ENCODE measurements at places on chromosomes 4 and X.

DNA sequence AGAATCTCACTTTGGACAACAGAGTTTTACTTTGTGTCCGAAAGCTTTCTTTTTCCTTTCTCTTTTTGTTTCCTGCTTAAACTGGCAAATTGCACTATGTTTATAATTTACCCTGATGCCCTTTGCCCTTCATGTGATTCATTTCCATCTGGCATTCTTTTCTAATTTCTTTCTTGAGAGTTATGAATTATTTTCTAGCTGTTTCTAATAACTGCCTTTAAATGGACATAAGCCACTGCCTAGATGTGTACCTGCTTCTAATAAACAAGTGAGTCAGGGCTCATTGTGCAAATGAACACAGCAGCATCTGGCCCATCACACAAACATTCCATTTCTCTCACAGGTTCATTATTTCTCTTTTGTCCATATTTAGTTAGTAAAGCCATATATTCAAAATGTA lies 242.3 kb upstream of the GPRIN3 start:
- DNase-seq: no peak

- no peak for DNase-seq
These were observed 36.6 kb downstream of the MAP7D3 start for GRCh38 chrX:136214551-136214950.

DNA sequence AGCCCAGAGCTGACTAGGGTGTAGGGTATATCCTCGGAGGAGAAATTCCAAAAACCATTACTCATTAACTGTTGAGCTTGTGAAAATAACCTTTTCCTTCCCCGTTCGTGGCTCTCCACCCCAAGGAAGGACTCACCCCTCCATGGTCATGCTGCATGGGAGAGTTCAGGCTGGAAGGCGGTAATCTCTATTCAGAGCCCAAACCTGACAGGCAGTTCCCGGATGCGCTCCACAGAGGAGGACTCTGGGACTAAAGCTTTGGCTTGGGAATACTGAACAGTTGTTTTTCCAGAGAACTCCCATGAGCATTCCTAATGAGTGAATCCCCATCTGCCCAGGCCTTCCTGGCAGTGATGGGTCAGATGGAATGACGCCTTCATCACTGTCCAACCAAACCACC lies 125.4 kb downstream of the BCOR start:
- DNase-seq: no peak

DNA sequence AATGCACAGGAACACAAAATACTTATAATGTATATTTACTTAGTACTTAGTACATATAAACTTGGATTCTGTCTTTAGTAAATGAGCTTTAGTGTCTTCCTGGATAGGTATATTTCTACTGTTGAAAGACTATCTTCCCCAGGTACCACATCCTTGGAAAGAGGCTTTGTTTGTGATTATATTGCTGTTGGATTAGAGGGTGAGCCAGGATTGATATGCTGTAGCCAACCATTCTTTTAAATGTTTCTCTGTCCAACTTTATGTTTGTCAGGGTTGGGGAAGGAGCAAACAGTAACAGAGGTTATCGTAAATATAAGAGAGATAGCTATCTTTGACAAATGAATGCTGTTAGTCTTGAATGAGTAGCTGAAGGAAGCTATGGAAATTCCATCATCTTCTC lies 213.2 kb downstream of the SPRY1 start:
- DNase-seq: no peak

DNA sequence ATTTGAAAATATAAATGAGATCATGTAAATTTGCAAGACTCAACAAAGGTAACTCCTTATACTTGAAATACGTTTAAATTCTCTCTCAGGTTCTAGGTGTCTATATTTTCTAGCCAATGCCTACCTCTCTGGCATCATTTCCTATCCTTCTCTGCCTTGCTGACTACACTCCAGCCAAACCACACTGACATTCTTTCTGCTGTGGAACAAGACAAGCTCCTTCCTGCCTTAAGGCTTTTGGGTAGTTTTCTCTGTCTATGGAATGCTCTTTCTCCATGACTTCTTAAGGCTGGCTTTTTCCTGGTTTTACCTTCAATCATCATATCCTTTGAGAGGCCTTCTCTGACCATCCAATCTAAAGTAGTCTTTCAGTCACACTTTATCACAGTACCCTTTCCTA lies 201.0 kb downstream of the SPRY1 start:
- DNase-seq: no peak

DNA sequence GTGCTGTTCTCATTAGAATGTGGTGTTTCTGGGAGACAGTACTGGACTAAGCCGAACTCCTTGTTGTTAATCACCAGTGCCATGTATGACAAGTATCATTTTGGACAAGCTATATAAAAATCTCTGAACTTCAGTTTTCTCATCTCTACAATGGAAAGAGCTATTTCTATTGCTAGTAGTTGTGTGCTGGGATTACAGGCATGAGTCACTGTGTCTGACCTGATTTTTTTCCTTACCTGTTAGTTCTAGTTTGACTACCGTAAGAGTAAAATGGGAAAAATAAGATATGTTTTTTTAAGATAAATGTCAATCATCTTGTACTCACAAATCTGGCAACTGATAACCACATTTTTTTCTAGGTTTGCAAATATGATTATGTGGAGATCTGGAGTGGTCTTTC lies 192.3 kb downstream of the TLL1 start:
- DNase-seq: no peak

- DNase-seq: no peak
These were observed 214.6 kb downstream of the PTTG2 start for GRCh38 chr4:38174801-38175200.

- DNase-seq: no peak
These were observed 3.6 kb upstream of the AFP start for GRCh38 chr4:73432169-73433000.

DNA sequence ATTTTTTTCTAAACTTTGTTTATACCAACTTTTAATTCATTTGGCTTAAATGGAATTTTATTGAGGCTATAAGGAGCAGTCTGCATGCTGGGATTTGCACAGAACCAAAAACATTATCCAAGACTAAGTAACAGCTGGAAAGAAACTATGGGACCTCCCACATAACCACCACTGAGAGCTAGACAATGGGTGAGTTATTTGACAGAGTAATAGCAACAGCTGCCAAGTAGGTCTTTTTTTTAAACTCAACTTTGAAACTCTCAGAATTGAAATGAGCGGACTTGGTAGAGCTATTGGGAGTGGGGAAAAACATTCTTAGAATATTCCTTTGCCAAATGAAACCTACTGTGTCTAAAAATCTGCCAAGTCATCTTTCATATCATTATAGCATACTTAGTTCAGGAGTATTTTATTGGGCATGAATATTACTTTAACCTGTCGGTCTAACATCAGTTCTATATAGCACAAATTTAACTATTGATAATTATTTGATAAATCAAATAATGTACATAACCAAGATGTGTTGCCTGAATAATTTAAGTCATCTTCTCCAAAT lies 1428.0 kb downstream of the PCDH7 start:
- no peak for DNase-seq

GRCh38 chr4:94834501-94834900 lies 76.7 kb downstream of the BMPR1B start:
- no peak for DNase-seq

DNA sequence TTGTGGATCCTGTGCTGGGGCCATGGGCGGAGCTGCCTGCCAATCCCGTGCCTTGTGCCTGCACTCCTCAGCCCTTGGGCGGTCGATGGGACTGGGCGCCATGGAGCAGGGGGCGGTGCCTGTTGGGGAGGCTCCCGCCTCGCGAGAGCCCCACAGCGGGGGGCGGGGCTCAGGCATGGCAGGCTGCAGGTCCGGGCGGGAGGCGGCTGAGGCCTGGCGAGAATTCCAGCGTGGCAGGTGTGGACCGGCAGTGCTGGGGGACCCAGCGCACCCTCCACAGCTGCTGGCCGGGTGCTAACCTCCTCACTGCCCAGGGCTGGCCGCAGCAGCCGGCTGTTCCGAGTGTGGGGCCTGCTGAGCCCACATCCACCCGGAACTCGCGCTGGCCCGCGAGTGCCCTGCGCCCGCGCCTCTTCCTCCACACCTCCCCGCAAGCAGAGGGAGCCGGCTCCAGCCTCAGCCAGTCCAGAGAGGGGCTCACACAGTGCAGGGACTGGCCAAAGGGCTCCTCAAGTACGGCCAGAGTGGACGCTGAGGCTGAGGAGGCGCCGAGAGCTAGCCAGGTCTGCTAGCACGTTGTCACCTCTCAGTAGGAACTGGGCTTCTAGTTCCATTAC lies 85.9 kb downstream of the GBA3 start:
- DNase-seq: no peak

- DNase-seq: no peak
These were observed 556.8 kb upstream of the LCORL start for GRCh38 chr4:18578307-18578706.

GRCh38 chr4:34733185-34733941 lies 1511.0 kb downstream of the ARAP2 start:
- no peak for DNase-seq

- no peak for DNase-seq
These were observed 129.6 kb upstream of the TBL1X start for GRCh38 chrX:9335251-9335650.

DNA sequence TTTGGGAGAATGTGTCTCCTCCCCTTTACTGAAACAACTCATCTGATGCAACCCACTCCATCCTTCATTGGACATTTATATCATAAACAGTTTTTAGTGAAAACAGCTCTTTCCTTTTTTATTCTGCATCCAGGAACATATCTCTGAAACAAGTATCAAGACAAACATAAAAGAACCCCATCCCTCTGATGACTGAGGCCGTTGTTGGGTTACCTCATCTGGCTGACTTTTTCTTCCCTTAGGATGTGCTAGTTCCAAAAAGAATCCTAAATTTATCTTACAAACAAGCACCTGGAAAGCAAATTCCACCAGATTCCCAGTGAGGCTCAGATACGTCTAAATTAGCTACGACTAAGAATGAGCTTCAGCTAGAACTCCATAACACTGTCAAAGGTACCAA lies 483.7 kb upstream of the INTU start:
- no peak for DNase-seq

- no peak for DNase-seq
These were observed 14.8 kb upstream of the CXCR3 start for GRCh38 chrX:71632923-71633657.

DNA sequence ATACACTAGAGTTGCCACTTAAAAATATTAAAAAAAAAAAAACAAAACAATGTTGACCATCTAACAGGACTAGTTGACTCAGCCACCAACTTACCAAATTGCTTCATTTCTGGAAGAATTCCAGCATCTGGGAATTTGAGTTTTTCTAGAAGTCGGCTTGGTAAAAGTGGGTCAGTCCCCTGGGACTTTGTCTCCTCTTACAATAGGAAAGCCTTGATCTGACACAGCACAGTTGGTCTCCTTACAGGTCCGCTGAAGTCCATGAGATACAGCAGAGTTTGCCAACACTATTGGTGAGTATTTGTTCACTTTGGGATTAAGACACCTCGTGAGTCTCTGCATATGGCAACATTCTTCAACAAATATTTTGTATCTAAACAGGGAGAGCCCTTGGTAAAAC lies 18.2 kb upstream of the DDIT4L start:
- no peak for DNase-seq

DNA sequence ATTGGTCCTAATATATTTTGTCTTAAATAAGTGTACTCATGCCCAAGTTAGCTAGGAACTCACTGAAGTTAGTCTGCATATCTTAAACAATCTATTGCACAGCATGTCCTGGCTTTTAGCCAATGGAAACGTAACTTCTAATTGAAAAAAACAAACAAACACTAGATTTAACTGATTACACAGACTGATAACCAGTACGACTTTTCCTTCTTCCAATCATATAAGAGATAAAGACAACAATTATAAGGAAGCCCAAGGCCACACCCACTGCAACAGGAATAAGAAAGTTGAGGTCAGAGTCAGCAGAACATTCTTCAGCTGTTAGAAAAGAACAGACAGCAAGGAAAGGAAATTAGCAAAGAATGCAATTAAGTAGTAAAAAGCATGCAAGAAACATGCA lies 40.8 kb downstream of the LAMP2 start:
- no peak for DNase-seq

GRCh38 chr4:15964159-15964558 lies 1.2 kb upstream of the FGFBP2 start:
- DNase-seq: no peak

GRCh38 chr4:165208741-165209388 lies 1.5 kb downstream of the KLHL2 start:
- DNase-seq: no peak

DNA sequence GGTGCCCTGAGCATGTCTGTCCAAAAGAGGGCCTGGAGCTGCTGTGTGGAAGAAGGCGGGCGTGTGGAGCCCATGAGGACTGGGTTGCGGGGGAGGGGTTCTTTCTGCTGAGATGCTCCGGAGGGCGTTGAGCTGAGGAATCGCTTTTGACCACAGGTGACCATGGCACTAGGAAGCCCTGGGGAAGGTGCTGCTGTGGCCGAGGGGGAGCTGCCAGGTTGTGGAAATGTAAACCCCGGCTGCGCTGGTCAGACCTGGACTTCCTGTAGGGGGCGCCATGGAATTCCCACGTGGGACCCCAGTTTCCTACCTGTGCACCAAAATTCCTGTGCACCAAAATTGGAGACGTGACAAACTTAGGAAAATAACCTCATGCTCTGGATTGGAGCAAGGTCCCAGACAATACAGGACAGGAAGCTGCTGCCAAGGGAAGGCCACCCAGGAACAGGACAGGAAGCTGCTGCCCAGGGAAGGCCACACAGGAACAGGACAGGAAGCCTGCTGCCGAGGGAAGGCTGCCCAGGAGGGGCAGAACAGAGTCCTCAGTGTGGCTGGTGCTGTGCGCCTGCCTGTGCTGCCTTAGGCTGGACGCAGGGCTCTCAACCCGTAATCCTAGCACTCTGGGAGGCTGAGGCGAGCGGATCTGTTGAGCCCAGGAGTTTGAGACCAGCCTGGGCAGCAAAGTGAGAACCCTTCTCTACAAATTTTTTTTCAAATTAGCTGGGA lies 28.4 kb upstream of the UVSSA start:
- DNase-seq: no peak

DNA sequence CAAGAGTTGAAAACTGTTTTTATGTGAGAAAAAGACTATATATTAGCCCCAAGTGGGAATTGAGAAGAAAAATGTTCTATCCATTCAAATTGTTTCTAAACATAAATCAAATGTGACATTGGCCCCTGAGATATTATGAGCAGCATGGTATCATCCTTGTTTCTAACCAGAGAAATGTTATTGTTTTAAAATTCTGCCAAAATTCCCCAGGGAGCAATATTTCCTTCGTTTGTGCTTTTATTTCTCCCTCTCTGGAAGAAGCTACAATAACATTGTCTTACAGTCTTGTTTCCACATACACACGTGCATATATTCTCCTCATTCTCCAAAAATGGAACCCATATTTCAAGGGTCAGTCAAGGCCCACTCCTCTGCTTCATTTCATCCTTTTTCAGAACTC lies 46.7 kb downstream of the MAGEB17 start:
- DNase-seq: no peak

DNA sequence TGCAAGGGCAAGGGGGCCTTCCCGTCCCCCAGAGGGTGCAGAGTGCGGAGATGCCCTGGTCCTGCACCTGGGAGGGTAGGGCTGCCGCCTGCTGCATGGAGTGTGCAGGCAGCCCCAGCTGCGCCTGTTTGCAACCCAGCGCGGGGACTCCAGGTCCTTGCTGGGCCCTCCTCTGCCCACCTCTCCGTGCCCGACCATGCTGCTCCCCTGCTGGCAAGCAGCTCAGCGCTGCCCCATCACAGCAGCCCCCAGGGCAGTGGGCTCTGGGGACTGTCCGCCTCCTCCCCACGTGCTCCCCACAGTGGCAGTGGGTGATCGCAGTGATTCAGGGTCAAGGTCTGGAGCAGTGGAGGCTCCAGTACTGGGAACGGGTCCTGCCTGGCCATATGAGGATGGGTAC lies 5.0 kb upstream of the FBXW7 start:
- no peak for DNase-seq
